ENCODE measurements at places on chromosomes 3 and 15. TPM values are rescaled to one million over a fixed set of nuclear protein-coding genes. Genes with fewer than 3 reads are reported as not detected.

Gene ATP13A4
- not detected for total RNA-seq

Gene NRROS
- total RNA-seq: 2.6 TPM

Gene PEX5L
- total RNA-seq: 0.11 TPM

Gene GLCE
- 6.2 TPM for total RNA-seq

Gene RARRES1
- 9.1 TPM for total RNA-seq

Measured in cardiac septum (tissue), 1 donor.